ENCODE measurements at places on chromosomes 11 and 22.

DNA sequence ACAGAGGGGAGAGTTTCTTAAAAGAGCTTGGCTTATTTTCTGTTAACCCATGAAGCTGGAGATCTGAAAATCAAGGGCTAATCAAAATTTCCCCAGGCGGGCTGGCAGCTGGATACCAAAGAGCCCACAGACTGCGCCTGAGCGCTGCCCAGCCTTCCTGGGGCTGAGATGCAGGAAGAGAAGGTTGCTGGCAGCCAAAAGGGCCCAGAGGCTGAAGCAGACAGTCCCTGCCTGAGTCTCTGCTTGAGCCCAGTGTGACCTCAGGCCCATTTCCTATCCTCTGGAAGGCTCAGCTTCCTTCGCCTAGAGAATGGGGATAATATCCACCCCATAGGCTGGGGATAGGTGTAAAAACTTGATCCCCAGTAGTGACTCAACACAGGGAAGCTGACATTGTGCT, 49.1 kb downstream of the ARRB1 start:
- no peak for DNase-seq

GRCh38 chr22:28884747-28885350, 1.5 kb downstream of the ZNRF3 start:
- peak; percentile 25 for DNase-seq

DNA sequence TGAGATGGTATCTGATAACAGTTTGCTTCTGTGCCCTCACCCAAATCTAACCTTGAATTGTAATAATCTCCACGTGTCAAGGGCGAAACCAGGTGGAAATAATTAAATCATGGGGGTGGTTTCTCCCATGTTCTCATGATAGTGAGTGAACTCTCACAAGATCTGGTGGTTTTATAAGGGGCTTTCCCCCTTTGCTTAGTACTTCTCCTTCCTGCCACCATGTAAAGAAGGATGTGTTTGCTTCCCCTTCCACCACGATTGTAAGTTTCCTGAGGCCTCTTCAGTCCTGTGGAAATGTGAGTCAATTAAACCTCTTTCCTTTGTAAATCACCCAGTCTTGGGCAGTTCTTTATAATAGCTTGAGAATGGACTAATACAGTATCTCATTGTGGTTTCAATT, 8.5 kb upstream of the OVCH2 start:
- DNase-seq: no peak

- no peak for DNase-seq
Observed at GRCh38 chr11:7528514-7529049, 14.8 kb downstream of the PPFIBP2 start.

DNA sequence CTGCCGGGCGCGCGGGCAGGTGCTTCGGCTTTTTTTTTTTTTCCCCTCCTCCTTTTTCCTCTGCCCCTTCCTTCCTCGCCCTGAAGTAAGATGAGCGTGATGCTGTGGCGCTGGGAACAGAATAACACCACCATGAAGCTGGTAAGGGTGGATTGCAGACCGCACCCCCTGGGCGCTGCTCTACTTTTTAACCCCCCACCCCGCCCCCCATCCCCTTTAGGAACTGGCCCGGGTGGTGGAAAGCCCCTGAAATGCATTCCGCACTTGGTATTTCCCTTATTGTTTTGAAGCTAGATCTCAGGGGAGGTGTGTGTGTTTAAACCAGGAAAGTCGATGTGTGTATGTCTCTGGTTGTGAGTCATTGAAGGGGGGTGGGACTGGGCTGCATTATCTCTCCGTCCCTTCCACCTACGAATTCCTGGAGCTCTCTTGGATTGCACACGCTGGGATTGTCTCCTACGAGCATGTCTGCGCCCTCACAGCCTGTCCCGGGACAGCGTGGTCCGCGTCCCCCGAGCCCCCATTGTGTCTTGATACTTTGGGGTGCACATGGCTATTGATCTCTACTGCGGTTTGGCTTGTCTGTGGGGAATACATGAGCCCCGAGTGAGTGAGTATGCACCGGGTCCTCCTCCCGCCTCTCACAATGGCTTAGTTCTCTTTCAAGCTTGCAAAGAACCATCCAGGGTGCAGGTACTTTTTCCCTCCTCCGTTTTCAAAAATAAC, 64.9 kb downstream of the NAV2 start:
- DNase-seq: no peak

GRCh38 chr11:8178297-8178696, 9.5 kb upstream of the RIC3 start:
- DNase-seq: no peak

- DNase-seq: no peak
Observed at GRCh38 chr11:85805387-85805786, 5.6 kb downstream of the SYTL2 start.

DNA sequence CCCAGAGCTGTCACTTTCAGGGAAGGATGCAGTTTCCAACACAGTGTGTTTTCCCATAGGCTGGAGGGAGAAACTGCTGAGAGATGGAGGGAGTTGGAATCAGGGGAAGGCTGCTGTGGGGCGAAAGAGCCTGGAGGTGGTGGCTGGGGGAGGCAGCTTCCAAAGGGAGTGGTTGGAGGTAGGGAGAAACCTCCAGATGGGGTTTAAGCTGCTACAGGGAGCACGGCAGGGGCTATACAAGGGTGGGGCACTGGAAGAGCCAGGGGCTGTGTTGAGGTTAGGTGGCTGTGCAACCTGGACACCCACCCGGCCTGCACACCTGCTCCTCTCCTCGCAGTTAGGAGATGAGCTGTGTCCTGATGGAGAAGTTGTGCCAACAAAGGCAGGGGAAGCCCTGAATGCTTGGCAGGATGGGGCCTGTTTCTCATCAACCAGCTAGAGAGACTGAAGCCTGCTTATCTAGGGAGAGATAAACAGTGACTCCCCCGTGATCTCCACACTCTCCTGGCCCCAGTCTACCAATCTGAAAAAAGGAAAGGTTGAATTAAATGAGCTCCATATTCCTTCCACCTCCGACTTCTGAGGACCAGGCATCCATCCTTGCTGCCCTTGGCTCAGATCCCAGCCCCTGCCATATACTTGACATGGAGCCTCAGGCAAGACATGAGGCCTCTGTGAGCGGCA, 3.6 kb upstream of the SLCO2B1 start:
- no peak for DNase-seq

- DNase-seq: no peak
Observed at GRCh38 chr22:21959274-21960074, 6.8 kb upstream of the PPM1F start.

DNA sequence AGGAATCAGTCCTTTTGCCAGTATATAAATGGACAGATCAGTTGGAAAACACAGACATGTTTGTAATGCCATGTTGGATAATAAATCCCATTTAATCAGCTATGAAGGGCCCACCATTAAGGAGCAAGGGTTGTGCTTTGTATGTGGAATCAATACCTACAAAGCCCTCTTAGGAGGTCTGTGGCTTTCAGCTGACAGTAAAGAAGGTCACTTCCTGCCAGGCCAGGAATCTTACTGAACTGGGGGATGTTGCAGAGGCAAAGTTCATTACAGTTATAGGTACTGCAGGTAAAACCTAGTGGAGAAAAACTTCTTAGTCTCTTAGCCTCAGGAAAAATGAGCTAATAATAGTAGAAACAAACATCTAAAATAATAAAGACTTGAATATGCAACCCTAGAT, 129.5 kb downstream of the FAM76B start:
- DNase-seq: no peak

DNA sequence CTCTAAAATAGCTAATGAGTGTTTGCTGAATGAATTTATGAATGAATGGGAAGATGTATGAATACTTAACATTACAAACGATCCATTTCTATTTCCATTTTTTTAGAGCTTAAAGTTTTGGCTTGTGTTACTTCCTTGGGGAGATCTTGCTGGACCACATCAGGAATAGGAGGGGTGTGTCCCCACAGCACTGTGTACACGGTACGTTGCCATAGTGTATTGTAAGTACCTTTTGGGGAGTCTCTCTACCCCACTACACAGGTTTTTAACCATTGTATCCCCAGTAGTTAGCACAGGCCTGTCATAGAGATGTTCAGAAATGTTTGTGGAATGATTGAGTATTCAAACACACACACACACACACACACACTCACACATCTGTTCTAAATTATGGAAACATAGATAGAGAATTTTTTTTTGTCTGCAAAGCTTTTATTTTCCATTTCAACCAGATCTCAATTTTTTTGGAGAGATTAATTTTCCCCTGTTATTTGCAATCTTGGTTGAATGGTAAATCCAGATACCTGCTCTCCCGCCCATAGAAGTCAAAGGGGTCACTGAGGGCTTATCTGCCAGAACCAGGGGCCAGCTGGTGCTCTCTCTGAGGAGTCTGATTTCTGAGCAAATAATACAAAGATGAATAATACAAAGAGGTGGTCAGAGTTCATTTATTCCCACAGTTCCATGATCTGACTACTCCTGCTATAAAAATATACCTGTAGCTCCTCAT, 471.0 kb downstream of the INSC start:
- no peak for DNase-seq

DNA sequence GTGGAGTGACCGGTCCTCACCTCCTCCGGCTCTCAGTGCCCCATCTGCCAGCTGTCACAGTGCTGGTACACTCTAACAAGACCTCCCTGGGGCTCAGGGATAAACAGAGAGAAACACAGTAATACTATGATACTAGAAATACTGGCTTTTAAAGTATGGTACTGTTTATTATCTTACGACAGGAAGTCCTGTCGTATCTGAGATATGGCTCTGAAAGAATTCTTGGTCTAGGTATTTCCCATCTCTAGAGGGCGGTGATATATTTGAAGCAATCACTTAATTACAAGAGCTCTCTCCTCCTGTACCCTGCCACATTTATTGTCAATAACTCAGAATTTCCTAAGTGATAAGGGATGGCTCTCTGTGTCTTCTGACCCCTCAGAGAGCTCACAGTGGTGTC, 119.1 kb downstream of the RRM1 start:
- DNase-seq: no peak

- no peak for DNase-seq
Observed at GRCh38 chr22:49451070-49451840, 376.4 kb downstream of the BRD1 start.

DNA sequence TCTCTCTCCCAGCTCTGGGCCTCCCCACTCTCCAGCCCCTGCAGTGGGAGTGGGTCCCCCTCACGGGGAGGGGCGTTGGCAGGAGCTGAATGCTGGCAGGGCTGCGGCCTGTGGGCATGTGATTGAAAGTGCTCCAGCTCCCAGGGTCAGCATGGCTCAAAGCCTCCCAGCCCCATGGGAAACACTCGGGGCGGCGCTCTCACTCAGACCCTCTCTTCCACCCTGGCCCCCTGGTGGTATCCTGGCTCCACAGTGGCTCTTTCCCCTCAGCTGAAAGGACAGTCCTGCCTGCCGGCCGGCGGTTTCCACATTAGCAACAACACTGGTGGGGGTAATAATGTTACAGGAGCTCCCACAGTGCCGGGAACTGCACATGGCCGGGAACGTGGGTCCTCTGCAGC, 35.5 kb downstream of the POLR3H start:
- DNase-seq: no peak

GRCh38 chr11:63557570-63557969, 5.6 kb downstream of the PLAAT2 start:
- no peak for DNase-seq

DNA sequence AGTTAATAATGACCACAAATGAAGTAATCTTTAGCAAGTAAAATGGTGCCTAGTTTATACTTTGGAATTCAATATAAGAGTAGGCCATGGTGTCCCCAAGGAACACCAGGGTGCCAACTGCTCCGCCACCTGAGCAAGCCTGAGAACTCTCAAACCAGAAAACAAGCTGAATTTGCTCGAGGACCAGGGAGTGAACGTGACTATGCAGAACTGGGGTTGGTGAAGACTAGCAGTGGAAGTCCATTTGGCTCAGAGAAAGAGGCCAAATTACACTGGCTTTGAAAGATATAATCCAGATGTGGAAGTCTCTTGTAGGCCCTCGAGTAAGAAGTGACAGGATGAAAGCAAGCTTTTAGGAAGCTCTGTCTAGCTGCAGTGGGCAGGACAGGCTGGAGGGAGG, 8.7 kb upstream of the SMIM35 start:
- no peak for DNase-seq

DNA sequence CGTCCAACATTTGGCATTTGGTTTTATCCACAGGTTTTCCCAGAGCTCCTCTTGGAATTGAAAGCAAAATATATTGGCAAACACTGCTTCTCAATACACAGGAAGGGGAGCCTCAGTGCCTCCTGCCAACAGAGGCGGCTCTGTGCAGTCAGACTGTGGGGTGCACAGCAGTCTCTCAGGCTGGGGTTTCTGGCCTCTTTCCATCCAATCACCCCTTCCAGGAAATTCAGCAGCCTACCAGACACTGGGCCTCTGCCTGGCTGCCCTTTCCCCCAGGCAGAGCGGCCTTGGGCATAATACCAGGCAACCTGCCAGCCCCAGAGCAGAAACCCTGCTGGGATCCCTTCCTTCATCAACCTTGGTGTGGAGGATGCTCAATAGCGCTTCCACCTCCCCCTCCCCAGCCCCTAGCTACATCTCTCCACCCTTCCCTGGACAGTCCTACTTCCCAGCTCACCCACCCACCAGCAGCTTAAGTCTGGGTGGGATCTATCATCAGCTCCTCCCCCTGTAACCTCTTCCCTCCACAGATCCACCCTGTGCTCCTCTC, 17.8 kb upstream of the RAPSN start:
- DNase-seq: no peak

DNA sequence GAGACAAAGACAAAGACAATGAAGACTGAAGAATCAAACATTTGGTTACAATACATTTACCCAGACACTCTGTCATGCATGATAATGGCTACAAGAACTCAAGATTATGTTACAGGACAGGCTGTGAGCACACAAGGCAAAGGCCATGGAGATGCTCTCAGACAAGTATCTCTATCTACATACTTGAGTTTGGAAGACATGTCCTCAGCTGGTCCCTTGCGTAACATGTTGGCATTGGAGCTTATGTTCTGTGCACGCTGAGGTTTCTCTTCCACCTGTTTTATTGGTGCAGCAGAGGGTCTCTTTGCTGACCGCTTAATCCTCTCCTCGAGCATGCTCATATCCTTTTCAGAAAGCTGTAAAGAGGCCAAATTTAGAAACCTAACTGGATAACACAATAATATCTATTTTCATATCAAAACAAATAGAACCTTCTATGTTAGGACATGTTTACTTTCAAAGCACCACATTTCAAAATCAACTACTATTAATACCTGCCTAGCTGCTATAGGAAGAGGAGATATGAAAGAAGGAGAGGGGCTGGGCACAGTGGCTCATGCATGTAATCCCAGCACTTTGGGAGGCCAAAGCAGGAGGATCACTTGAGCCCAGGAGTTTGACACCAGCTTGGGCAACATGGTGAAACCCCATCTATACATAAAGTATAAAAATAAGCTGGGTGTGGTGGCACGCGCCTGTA, 41.6 kb downstream of the F2 start:
- DNase-seq: no peak

- DNase-seq: no peak
Observed at GRCh38 chr11:61128947-61129638, 26.8 kb downstream of the CD5 start.

GRCh38 chr11:61712314-61712713, 32.1 kb downstream of the DAGLA start:
- DNase-seq: no peak

- DNase-seq: no peak
Observed at GRCh38 chr11:34075178-34075820, 23.8 kb downstream of the CAPRIN1 start.

Measured in erythroblast (primary cell).